ENCODE measurements at places on chromosomes 13 and 19. TPM values are rescaled to one million over a fixed set of nuclear protein-coding genes. Genes with fewer than 3 reads are reported as not detected.

Gene RNF17
- not detected for polyA plus RNA-seq

Gene C19orf67
- polyA plus RNA-seq = not detected

Gene ZNF773
- 3.3 TPM for polyA plus RNA-seq

- H3K27me3 ChIP-seq = peaks cover 12% of the 10 kb centered on the region
- H3K36me3 ChIP-seq = no peaks in the 10 kb centered on the region
- peaks cover 30% of the 10 kb centered on the region for H3K4me1 ChIP-seq
- peak within 1 kb of the TSS; percentile 96 for H3K27ac ChIP-seq
- H3K4me3 ChIP-seq = peak within 1 kb of the TSS; percentile 89
- DNase-seq = peak; percentile 88
These were observed at the start of gene ZNF382 for GRCh38 chr19:36605101-36605876. ZNF382 (plus strand) TSS chr19:36605313; CDS start chr19:36609915, 4,602 bp downstream.

DNA sequence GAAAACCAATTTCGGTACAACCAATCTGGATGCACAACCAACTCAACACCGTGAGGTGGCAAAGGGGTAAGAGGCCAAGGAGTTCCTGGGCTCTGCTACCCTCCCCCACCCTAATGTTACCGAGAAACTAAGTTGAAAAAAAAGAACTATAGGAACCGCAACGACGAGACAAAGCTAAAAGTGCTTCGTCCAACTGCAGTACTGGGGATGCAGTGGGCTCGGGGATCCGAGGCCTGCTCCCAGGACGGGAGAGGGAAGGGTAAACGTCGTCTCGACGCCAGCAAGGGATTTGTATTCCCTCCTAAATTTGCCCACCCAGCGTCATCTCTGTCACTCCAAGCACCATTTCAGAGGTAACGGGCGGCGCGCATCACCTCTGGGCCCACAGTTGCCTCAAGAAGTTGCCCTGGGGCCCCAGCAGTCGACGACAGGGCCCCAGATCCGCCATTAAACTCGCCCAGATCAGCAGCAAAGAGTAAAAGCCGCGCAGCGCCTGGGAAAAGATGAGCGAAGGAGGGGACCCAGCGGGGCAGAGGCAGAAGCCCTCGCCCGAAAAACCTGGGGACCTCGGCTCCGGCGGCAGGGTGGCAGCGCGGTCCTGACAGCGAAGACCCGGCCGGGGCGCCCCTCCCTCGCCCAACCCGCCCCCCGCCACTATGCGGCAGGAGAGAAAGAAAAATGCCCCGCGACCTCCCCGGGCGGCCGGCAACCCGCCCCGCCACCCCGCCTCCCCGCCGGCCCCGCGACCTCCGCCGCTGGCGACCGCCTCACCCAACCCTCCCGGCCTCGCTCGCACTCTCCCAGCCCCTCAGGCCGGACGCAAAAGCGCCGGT, 752 bp downstream of the ZMYM5 start:
- H3K27me3 ChIP-seq = peaks cover 17% of the 10 kb centered on the region
- H3K4me1 ChIP-seq = peaks cover 52% of the 10 kb centered on the region
- no peaks in the 10 kb centered on the region for H3K36me3 ChIP-seq
- peak overlapping the region; percentile 97 for H3K27ac ChIP-seq

DNA sequence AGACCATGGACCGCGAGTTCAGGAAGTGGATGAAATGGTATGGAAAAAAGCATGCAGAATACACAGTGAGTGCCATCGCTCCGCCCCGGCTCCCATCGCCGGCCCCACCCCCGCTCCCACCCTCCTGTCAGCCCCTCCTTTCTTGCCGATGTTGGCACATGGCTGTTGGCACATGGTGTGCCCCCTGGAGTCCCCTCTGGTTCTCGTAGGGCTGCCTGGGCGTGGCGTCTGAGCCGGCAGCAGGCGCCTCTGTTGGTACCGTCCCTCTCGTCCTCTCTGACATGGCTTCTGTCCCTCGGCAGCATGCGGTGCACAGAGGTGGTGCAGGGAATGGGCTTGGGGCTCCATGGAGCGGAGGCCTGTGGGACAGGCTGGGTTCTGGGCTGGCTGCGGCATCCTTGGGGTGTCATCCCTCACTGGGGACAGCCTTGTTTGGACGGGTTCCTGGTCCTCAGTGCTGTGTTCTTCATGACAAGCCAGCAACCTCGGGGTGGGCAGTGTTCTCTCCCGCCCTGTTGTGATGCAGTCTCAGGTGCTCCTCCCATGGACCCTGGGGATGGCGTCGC, 30.9 kb downstream of the DOT1L start:
- peaks cover 12% of the 10 kb centered on the region for H3K4me1 ChIP-seq
- H3K4me3 ChIP-seq = no peak overlapping the region
- H3K27me3 ChIP-seq = peaks cover 11% of the 10 kb centered on the region
- H3K27ac ChIP-seq = no peak overlapping the region
- peaks cover 7% of the 10 kb centered on the region for H3K36me3 ChIP-seq

DNA sequence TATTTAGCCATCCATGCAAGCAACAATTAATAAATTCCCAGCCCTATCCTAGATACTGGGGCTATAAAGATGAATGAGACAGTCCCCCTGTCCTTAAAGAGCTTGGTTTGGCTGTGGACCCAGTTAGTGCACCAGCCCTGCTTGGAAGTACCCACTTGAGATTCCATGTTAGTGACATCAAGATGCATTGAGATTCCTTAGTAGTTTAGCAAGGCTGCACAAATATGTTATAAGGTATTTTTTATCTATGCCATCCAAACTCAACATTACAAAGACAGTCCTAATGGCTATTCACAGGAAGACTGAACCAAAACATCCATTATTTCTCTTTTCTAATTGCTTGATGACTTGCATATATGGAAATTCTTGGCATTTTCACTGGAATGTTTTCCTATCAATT, 48.8 kb upstream of the RAP2A start:
- H3K27me3 ChIP-seq = peaks cover 4% of the 10 kb centered on the region
- no peak overlapping the region for H3K27ac ChIP-seq
- peaks cover 22% of the 10 kb centered on the region for H3K4me1 ChIP-seq
- no peak overlapping the region for H3K4me3 ChIP-seq

DNA sequence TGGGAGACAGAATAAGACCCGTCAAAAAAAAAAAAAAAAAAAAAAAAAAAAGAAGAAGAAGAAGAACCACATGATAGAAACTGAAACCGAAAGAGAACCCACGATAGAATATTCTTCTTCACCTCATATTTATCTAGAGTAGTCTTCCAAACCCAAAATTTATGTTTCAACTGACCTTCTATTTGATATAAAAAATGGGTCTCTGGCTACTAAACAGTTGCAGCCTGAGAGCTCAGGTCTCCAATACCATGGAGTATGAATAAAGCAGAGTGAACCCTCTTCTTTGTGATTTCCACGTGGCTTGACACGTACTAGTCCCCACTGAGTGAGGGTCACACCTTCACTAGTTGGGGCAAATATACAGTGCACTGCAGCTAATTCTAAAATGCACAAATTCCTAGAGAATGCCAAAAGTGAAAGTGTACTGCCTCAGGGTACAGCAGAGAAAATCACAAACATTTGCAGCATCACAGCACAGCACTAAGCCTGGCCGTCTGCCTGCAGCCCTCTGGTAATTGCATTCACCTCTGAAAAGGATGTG, 30.8 kb upstream of the RFC3 start:
- H3K27me3 ChIP-seq = peaks cover 3% of the 10 kb centered on the region
- H3K36me3 ChIP-seq = no peaks in the 10 kb centered on the region
- DNase-seq = peak; percentile 24
- H3K27ac ChIP-seq = peak overlapping the region; percentile 85

GRCh38 chr13:45200701-45201232, at the start of gene KCTD4:
KCTD4 (minus strand) TSS chr13:45201045; CDS start chr13:45194567, 6,478 bp downstream.
- no peaks in the 10 kb centered on the region for H3K27me3 ChIP-seq
- peaks cover 13% of the 10 kb centered on the region for H3K4me1 ChIP-seq
- H3K27ac ChIP-seq = peak within 1 kb of the TSS; percentile 6
- H3K4me3 ChIP-seq = no peak within 1 kb of the TSS
- no peak for DNase-seq

DNA sequence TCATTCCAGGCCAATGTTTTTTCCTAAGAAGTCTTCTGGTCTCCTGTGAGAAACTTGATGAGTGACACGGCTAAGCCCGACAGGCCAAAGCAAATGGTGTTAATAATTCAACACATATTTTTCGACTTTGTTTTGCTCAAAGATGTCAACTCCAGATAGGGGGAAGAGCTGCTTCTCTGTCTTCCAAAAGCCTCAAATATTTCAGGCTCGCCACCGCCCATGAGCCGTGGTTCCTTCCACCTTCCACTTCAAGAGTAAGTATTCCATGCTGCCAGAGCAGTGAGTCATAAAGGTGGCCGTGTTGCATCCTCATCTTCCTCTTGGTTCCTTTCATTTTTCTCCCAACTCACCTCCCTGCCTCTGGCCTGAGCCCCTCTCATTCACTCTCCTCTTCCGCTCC, 272.6 kb downstream of the EFNB2 start:
- H3K27ac ChIP-seq = no peak overlapping the region
- peaks cover 6% of the 10 kb centered on the region for H3K27me3 ChIP-seq
- H3K36me3 ChIP-seq = no peaks in the 10 kb centered on the region
- no peak for DNase-seq
- H3K4me1 ChIP-seq = no peaks in the 10 kb centered on the region
- no peak overlapping the region for H3K4me3 ChIP-seq

DNA sequence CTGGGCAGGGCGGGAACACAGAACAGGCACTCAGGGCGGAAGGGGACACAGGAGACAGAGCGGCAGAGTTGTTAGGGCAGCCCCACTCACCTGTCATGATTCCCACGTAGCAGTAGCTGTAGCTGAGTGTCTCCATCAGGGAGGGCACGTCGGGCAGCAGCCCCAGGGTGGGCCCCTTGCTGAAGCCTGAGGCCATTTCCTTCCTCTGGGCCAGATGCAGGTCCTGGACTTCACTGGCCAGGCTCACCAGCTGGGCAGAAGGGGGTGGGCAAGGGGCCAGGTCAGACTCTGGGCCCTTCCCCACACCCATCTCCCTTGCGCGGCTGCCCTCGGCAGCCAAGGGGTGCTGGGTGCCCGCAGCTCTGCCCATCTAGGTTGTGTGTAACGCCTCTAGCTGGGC, 5.9 kb downstream of the MBOAT7 start:
- H3K4me1 ChIP-seq = peaks cover 10% of the 10 kb centered on the region
- no peak overlapping the region for H3K27ac ChIP-seq
- H3K27me3 ChIP-seq = peaks cover 2% of the 10 kb centered on the region
- no peak overlapping the region for H3K4me3 ChIP-seq
- DNase-seq = no peak

- H3K4me1 ChIP-seq = no peaks in the 10 kb centered on the region
- H3K4me3 ChIP-seq = peak overlapping the region; percentile 23
- H3K27ac ChIP-seq = no peak overlapping the region
- no peaks in the 10 kb centered on the region for H3K27me3 ChIP-seq
- DNase-seq = peak; percentile 18
These were observed 19.2 kb upstream of the UQCR11 start for GRCh38 chr19:1624458-1624857.

DNA sequence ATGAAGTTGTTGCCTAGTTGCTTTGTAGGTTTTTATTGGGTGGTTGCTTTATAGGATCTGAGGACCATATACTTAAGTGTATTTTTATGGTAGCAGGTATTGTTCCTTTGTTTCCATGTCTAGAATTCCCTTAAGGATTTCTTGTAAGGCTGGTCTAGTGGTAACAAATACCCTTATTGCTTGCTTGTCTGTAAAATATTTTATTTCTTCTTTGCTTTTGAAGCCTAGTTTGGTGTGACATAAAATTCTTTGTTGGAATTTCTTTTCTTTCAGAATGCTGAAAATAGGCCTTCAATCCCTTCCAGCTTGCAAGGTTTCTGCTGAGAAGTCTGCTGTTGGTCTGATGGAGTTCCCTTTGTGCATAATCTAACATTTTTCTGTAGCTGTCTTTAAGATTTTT, 18.1 kb upstream of the ZSCAN5A start:
- no peak for DNase-seq
- no peaks in the 10 kb centered on the region for H3K4me1 ChIP-seq
- no peaks in the 10 kb centered on the region for H3K36me3 ChIP-seq
- no peak overlapping the region for H3K27ac ChIP-seq

DNA sequence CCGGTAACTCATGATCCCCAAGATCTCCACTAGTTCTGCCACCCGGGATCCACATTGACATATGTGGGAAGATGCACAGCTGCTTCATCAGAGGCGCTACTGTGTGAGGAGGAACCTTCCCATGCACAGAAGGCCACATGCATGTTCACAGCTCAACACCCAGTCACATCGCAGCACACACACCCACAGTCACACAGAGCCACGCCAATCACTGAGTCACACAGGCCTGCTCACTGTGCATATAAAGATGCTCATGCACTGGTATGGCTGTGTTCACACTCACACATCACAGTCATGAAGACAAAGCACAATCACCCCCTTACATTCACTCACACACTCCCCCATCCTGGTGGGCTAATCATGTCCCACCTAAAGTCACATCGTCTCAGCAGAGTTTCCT, 9.8 kb downstream of the CLC start:
- H3K27ac ChIP-seq = no peak overlapping the region
- H3K4me3 ChIP-seq = no peak overlapping the region
- H3K36me3 ChIP-seq = no peaks in the 10 kb centered on the region
- no peaks in the 10 kb centered on the region for H3K4me1 ChIP-seq
- peaks cover 9% of the 10 kb centered on the region for H3K27me3 ChIP-seq

DNA sequence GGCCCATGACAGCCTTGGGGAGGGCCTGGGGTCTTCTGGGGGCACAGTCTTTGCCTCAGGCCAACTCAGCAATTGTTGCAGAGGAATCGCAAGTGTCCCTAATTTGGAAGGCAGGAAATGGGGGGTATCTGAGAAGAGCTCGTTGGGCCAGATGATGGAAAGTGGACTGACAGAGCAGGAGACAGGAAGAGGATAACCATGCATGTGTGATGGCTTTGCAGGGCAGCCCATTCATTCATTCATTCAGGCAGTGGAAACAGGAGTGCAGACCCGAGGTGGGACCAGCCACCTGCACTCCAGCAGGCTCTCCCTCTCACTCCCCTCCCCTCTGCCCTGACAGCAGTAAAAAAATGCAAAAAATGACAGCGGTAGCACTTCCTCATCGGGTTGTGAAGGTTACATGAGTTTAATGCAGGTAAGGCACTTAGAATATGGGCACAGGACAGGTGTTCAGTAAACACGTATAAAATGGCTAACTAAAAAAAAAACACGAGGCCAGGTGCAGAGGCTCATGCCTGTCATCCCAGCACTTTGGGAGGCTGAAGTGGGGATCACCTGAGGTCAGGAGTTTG, 5.0 kb upstream of the TMEM147 start:
- H3K27me3 ChIP-seq = peaks cover 12% of the 10 kb centered on the region
- H3K36me3 ChIP-seq = no peaks in the 10 kb centered on the region
- H3K27ac ChIP-seq = no peak overlapping the region
- peaks cover 25% of the 10 kb centered on the region for H3K4me1 ChIP-seq

GRCh38 chr19:34733266-34733745, 737 bp upstream of the ZNF181 start:
- H3K36me3 ChIP-seq = peaks cover 17% of the 10 kb centered on the region
- peak overlapping the region; percentile 97 for H3K4me3 ChIP-seq
- DNase-seq = no peak
- H3K4me1 ChIP-seq = peaks cover 26% of the 10 kb centered on the region

DNA sequence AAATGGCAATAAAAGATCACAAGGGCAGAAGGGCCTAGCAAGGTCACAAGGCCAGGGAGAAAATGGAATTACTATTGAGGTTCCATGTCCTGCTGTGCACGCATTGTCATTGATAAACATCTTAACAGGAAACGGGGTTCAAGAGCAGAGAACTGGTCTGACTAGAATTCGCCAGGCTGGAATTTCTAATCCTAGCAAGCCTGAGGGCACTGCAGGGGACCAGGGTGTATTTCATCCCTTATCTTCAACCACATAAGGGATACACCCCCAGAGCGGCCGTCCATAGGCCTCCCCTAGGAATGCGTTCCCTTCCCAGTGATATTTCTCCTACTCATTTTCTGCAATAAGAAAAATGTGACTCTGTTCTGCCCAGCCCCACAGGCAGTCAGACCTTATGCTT, 19.5 kb downstream of the ERICH4 start:
- peaks cover 12% of the 10 kb centered on the region for H3K4me1 ChIP-seq
- H3K36me3 ChIP-seq = no peaks in the 10 kb centered on the region
- H3K27me3 ChIP-seq = peaks cover 6% of the 10 kb centered on the region
- no peak for DNase-seq
